ENCODE measurements at places on chromosomes 11 and 22.

DNA sequence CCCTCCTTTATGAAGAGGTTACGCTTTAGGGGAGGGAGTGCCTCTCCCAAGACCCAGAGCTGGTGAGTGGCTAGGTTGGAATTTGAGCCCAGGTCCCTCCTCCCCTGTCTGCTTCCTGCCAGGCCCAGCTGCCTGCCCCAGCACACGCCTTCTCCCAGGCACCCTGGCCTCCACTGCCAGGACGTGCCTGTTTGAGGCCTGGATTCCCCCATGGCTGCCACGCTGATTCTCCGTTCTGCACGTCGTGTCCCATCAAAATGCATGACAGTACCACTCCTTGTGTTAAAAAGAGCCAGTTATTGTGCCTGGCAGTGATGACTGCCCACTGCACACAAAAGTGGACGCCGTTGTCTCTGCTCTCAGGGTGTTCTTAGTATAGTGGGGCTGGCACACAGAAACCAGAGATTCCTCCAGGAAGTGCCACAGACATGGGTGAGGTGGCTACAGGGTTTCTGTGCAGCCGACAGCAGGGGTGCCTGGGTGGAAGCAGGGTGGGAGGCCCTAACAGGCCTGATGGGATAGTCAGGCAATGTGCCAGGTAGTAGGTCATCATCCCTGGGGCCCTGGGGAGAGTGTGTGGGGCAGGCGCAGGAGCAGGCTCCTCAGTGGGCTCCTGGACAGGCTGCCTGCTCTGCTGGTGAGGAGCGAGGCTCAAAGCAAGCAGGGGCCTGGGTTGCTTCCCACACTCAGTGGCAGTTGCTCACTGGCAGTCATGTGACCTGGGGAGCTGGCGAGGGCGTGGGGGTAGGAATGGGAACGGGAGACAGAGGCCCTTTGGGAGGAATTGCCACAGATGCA, 24.2 kb downstream of the MED15 start:
- no peak for DNase-seq

GRCh38 chr11:469684-470560, 19.8 kb downstream of the PTDSS2 start:
- DNase-seq = no peak

DNA sequence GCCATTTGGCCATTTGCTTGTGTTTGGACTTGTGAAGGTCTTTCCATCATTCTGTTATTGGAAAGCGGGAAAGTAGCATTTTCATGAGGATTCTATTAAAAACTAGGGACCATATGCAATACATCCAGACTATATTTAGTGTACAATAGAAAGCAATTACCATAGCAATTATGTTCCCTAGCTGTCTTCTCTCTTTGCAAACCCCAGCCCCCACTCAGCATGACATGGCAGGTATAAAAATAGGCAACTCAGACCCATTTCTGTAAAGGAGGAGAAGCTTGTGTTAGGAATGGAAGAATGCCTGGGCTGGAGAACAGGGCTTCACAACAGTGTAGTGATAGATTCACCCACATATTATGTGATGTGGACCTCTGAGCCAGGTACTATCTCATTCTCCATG, 12.4 kb downstream of the OR51B6 start:
- no peak for DNase-seq

DNA sequence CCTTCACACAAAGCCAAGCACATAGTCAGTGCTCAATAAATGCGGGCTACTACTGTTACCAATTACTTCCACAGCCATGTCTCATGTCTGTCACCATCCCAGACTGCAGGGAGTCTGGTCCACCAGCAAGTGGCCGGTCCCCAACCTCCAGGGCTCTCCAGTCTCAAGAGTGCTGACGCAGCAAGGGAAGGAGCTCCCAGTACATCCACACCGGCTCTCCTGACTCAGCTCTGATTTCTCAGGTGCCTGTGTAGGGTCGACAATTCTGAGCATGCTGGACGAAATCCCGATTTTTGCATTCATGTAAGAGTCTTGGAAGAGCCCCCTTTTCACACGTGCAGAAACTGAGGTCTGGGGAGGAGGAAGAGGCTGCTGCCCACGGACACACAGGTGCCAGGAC, 10.3 kb upstream of the NEFH start:
- DNase-seq = no peak

DNA sequence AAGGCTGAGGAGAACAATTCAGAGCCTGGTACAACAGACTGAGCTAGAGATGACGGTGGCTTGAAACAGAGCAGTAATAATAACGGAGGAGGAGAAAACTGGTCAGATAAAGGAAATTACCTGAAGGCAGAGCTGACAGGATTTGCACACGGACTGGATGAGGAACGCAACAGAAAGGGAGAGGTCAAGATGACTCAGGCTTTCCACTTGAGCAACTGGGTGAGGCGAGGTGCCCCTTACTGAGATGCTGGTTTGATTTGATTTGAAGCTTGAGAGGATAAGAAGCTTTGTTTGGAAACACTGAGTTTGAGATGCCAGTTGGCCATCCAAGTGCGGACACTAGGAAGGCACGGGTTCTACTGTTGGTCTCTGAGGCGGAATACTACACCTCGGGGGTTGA, 35.4 kb upstream of the NRIP3 start:
- DNase-seq = no peak

DNA sequence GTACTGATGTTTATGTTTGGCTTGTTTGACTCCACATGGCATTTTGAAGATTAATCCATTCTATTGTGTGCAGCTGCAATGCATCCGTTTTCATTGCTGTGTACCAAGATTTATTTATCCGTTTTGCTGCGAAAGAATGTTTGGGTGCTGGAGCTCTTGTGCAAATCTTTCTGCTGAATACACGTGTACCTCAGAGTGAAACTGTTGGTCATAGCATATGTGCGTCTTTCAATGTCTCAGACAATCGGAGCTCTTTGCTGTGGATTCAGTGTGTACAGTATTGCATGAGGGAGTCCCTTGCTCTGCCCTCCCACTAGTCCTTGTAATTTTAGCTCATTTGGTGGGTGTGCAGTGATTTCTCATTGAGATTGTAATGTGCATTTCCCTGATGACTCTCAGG, 545.4 kb downstream of the TBC1D22A start:
- DNase-seq = no peak

All from esophagus squamous epithelium (tissue), 5 donors.